Renal cortex interstitium (tissue), 15 donors: ENCODE measurements at places on chromosomes 6 and 20. TPM values are rescaled to one million over a fixed set of nuclear protein-coding genes. Genes with fewer than 3 reads are reported as not detected.

MC3R gene
- not detected for polyA plus RNA-seq

LAMA4 gene
- polyA plus RNA-seq, result 97.8 TPM

HELZ2 gene
- polyA plus RNA-seq, result 15.6 TPM

SOD2 gene
- 124 TPM for polyA plus RNA-seq

CRIP3 gene
- 3.7 TPM for polyA plus RNA-seq

PRRT1 gene
- polyA plus RNA-seq, result 2.4 TPM

BTN1A1 gene
- polyA plus RNA-seq, result 0.14 TPM

ALDH8A1 gene
- 29.0 TPM for polyA plus RNA-seq

C4A gene
- 22.4 TPM for polyA plus RNA-seq

AKAP7 gene
- 10.4 TPM for polyA plus RNA-seq

MTO1 gene
- 30.3 TPM for polyA plus RNA-seq

IRF4 gene
- 0.11 TPM for polyA plus RNA-seq

ATAT1 gene
- 60.5 TPM for polyA plus RNA-seq

SLC26A8 gene
- 0.23 TPM for polyA plus RNA-seq

DYNLRB1 gene
- polyA plus RNA-seq, result 205 TPM

SEL1L2 gene
- polyA plus RNA-seq, result not detected

PBOV1 gene
- polyA plus RNA-seq, result not detected

TCF19 gene
- 14.9 TPM for polyA plus RNA-seq
